Activated CD4-positive, alpha-beta T cell treated with anti-CD3 and anti-CD28 coated beads, Interleukin-2, amount 10 ng/mL, durations not matched to agents 24 days and 14 days (primary cell): ENCODE measurements at places on chromosomes 3 and 15. TPM values are rescaled to one million over a fixed set of nuclear protein-coding genes. Genes with fewer than 3 reads are reported as not detected.

GRCh38 chr3:128456776-128457715, 9.6 kb downstream of the DNAJB8 start:
- no peak for DNase-seq

GRCh38 chr3:58333206-58334012, 717 bp downstream of the PXK start:
- DNase-seq, result peak; percentile 83

DNA sequence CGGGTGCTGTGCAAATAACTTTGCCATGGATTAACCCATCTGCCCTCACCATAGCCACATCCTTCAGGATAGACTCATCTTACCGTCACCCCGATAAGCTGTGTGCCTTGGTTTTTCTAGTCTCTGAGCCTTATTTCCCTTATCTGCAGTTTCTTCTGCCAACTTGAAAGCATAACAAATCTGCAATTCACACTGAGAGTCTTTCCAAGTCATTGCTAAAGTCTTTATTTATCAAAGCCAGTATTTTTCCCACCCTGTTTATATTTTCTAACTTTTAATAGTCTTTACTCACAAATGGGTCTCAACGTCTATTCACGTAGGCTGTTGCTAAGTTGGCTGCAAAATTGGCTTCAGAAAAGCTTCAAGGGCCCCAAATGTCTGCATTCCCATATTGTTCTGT, 61.6 kb upstream of the SUCLG2 start:
- no peak for DNase-seq

DNA sequence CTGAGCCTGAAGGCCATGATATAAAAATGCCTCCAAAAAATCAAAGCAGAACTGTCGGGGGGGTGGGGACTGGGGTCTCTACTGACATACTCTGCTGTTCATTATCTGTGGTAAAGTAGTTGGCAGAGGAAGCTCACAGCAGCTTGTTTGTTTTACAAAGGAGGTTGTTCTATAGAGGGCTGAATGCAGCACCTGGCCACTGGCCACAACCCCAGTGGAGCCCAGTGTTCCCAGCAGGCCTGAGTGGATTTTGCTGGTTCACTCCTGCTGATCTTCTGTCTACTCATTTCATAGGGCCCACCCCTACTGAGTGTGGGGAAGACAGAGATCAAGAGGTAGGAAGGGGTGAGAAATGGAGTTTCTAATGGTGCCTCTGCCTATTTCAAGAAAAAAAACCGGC, 125.5 kb downstream of the DIPK2A start:
- no peak for DNase-seq

Gene SMAD6
- 0.19 and 0.40 TPM in 2 replicates for total RNA-seq

Gene FAM43A
- total RNA-seq, result 7.0 TPM in 2 replicates

Gene CCDC13
- 0.16 TPM in 1 of 2 replicates, not detected in the other for total RNA-seq

Gene SLMAP
- 53.4 and 58.1 TPM in 2 replicates for total RNA-seq

Gene DGKG
- total RNA-seq, result 0.14 and 0.28 TPM in 2 replicates

Gene NEK11
- 1.1 and 1.5 TPM in 2 replicates for total RNA-seq
